NCI-H69 (cell line): ENCODE measurements at places on chromosomes 12 and 14.

- no peak for DNase-seq
Observed at GRCh38 chr14:75615200-75615599, 36.8 kb downstream of the FLVCR2 start.

DNA sequence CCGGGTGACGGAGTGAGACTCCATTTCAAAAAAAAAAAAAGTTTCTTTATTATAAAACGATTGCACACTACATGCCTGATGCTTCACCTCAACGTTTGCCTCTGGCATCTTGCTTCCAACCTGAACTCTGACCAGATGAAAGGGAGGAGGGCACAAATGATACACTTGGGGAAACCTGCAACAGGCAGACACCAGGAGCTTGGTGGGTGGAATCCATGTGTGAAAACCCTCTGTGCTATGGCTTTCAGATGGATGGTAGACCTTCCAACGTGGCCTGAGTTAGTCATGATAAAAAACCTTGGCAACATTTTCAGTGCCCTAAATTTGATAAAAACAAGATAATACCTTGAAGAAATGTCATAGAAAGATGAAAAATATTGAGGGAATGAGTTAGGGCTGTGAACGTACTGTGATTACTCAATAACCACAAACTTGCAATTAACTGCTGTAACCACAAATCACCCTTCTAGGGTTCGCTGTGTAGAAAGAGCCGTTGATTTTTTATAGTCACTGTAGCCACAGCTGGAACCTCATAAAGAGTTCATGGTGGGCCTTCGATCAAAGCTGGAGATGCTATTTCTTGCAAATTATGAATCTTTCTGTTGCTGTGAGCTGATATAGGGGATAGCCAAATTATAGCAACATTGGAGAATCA is 26.1 kb upstream of the GZMB start:
- no peak for DNase-seq

GRCh38 chr12:84361651-84362551 is 550.7 kb downstream of the SLC6A15 start:
- no peak for DNase-seq

DNA sequence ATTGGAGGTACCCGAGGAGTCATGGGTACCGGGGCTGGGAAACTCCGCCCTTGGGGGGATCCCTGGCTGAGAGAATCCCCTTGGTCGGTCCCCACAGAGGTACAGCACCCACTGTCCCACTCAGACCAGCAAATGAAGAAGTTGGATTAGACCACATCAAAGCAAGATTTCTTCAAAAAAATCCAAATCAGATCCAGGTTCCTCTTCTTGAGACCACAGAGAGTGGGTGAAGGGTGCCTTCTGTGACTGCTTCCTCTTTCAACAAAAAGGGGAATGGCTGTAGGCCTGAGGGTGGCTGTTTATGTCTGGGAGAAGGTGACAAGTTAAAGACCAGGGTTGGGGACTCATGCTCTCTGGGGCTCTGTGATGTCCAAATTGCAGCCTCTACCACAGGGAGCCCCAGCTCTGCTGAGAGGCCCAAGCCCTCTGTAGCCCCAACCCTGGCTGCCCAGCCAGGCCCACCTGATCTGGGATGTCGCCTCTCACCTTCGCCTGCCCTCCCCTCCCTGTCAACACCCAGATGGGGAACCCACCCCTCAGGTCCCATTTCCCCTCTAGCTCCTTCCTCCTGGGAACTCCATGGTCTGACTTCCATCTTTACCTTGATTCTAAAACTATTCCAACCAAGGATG is 50.9 kb downstream of the ZFP36L1 start:
- DNase-seq = no peak

GRCh38 chr12:124660851-124661250 is 93.4 kb upstream of the NCOR2 start:
- peak; percentile 94 for DNase-seq

DNA sequence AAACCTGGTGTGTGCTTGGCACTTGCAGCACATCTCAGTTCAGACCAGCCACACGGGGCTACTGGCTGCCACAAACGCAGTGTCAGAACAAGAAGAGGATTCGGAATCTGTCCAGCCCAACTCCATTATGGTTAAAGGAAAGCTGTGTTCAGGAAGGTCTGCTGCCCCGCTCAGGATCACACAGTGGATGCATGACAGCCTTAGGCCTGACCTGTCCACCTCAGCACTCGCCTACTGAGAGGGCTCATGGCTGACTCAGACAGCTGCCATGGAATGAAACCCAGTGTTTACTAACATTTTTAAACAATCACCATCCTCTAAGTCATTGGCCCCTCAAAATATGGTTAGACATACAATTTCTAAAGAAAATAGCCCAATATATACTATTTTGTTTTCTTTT is 5.6 kb upstream of the NIN start:
- no peak for DNase-seq

DNA sequence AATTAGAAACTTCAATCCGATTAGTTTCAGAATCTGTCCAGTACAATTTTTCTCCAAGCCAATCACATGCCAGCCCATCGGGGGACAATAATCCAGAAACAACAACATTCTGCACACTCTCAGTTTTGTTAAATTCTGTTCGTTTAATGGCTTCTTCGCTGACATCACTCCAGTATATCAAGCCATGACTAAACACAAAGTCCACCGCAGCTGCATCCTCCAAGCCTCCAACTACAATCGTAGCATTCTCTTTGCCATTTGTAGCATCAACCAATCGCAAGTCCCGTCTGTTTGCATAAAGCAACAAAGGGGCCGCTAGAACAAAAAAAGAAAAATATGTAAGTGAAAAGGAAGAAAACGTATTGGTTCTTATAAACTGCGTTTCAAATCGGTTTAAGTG is 22.5 kb downstream of the LRP6 start:
- DNase-seq = no peak

DNA sequence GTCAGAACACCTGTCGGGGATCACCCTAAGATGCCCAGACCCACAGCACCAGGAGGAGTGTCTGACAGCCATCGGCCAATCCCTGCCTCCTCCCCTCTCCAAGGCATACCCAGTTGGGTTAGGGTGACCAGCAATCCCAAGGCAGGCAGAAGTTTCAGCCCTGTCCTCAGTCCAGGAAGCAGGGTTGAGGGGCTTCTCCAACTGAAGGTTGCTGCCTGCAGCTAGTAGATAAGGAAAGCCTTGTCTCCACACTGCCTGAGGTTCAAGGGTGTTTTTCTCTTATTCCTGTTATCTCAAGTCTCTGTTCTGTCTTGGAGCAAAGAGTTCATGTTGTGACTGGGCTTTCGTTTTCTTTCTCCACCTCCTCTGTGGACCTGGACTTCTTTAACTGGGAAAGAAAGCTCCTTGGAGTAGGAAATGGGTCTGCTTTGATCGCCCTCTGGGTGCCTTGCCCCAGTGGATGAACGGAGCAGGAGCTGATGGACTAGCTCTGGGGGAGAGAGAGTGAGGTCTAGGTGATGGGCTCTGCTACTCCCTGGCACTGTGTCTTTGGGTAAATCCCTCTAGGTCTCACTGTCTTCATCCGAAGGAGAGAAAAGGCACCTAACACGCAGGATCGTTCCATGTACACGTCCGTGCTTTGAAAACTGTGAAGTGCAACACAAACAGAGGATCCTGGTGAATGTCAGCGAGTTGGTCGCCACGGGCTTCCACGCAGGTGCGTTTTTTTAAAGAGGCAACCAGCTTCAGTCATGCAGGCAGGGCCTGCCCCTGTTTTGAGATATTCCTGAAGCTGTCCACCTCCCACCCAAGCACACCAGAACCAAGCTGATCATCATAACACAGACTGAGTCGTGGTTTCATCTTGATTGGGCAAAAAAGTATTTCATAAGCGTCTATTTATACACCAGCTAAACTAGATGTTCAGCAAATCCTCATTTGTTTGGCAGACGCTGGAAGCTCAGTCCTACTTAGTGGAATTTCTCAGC is 52.5 kb upstream of the FOXN3 start:
- DNase-seq = no peak

DNA sequence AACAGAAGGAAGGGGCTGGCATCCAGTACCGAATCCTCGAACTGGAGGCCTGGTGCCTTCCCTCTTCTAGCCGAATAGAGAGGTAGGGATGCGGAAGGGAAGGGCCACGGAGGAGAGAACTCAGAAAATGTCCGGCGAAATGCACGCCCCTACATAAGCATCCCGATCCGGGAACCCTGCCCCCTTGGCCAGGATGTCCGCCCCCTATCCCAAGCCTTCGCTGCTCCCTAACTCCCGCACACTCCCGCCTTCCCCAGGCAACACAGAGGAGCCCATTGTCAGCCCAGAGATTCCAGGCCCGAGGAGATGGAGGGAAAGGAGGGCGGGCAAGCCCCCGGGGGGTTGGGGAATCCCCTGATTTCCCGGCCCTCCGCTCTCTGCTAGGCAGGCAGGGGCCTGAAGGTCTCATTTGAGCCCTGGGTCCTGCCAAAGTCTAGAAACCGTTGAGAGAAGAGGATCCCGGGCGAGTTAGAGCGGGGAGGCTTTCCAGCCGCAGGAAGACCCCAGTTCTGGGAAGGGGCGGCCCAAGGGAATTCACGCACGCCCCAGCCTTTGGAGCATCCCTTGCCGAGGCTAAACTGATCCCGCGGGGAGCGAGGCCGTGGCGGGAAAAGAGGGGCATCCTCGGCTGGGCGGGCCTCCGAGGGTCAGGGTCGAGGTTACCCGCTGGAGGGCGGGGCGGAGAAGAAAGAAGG is 569 bp upstream of the ARHGEF40 start:
- DNase-seq = peak; percentile 54

DNA sequence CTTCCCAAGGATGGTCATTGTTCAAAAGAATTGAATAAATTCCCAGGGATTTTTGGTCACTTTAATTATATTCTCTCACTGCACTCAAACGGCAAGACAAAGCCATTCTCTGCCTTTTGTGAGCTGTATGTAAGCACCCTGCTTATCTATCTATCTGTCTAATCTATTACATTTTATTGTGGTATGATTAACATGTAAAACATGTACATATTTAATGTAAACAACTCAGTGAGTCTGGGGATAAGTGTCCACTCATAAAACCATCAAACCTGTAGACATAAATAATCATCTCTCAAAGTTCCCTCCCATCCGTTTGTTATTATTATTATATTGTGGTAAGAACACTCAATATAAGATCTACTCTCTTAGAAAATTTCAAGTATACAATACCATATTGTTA is 167.1 kb downstream of the CAND1 start:
- DNase-seq = no peak

- DNase-seq = no peak
Observed at GRCh38 chr14:89588016-89588415, 171.0 kb upstream of the FOXN3 start.

GRCh38 chr12:19707948-19708409 is 268.7 kb downstream of the AEBP2 start:
- DNase-seq = no peak

GRCh38 chr14:93753647-93754046 is 34.6 kb downstream of the PRIMA1 start:
- DNase-seq = no peak

DNA sequence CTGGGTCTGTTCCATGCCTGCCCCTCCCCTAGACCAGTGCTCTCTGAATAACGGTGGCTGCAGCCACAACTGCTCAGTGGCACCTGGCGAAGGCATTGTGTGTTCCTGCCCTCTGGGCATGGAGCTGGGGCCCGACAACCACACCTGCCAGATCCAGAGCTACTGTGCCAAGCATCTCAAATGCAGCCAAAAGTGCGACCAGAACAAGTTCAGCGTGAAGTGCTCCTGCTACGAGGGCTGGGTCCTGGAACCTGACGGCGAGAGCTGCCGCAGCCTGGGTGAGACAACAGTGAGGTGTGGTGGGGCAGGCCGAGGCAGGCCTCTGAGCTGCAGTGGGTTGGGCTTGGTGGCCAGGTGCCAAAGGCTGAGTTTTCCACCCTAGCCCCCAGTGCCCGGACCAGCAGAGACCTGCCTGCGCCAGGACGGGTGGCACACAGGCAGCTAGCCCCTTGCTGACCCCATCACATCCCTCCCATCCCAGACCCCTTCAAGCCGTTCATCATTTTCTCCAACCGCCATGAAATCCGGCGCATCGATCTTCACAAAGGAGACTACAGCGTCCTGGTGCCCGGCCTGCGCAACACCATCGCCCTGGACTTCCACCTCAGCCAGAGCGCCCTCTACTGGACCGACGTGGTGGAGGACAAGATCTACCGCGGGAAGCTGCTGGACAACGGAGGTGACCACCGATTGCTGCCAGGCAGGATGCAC is 28.2 kb upstream of the LRP1-AS start:
- peak; percentile 93 for DNase-seq

DNA sequence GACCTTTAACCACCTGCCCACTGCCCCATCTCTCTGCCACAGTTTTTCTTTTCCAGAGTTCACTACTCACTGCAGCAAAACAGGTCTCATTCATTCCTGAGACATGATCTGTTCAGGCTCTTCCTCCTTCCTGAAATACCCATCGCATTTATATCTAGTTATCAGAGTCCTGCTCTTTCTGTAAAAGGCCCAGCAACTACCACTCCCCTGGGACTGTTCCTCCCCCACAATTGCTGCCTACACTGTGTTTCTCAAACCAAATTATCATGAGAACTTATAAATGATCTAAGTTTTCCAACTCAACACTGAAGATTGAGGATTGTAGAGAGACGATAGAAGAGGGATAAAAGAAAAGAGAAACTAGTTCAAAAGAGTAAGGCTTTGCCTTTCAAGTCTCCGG is 40.8 kb upstream of the EPS8 start:
- DNase-seq = no peak

GRCh38 chr12:93072340-93072739 is 143.2 kb upstream of the EEA1 start:
- no peak for DNase-seq

DNA sequence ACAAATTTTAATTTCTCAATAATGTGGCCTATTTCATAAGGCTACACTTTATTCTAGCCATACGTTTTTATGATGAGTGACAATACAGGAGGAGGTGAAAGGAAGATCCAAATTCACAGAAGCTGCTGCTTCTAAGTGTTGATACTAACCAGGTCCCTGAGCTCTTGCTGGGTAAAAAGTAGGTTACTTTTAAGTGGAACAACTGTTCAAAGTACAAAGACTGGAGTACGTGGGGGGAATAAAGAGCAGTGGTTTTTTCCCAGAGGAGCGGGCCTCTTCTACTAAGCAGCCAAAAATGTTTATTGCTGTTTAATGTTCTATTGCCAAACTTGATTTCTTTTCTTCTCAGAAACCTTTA is 301.8 kb downstream of the AEBP2 start:
- no peak for DNase-seq
